ENCODE measurements at places on chromosomes 12 and 14.
A peak's percentile ranks its signal among the peaks of the same experiment; 100 is the strongest.

DNA sequence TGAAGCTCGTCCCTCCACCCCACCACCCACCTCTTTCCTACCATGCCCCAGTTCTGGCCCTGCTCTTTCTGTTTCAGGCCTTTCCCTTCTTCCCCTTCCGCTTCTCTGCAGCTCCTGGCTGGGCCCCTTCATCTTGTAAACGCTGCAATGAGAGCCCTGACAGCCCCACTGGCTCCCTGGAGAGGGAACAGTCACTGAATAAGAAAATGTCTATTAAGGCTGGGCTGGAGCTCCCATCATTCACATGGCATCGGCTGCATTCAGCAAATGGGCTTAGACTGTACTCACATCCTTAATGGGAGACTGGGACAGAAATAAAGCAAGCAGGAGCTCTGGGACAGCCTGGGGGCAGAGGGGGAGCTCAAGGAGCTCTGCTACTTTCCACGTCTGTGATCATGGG lies 45.2 kb upstream of the TUNAR start:
- no peak for DNase-seq

DNA sequence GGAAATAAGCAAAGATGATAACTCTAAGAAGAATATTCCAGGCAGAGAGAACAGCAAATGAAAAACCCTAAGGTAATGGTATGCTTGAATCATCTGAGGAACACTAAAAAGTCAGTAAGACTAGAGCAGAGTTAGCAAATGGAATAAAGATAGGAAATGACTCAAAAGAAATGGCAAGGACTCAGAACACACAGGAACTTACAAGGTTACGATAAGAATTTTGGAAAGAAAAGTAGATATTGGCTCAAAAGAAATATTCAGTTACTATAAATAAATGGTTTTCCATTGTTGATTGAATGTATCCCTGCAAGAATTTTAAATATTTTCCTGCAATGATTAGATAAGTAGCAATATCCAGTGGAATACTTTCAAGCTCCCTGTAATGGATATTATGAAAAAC lies 705.8 kb downstream of the C12orf50 start:
- DNase-seq, result no peak

DNA sequence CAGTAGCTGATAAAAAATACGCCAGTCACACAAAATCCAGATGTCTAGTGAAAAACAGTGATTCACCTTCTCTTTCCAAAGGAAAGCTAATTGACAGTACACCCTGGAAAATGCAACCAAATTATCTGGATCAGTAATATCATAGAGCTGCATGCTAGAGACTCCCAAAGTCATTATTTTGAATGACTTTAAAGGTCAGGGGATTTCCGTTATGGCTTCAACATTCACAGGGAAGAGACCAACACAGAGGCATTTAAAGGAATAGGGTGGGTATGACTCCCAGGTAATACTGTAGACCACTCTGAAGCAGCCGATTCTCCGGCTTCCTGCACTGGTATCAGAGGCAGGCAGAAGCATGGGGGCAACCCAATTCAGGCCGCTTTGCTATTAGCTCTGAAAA lies 190.4 kb downstream of the STXBP6 start:
- no peak for DNase-seq

DNA sequence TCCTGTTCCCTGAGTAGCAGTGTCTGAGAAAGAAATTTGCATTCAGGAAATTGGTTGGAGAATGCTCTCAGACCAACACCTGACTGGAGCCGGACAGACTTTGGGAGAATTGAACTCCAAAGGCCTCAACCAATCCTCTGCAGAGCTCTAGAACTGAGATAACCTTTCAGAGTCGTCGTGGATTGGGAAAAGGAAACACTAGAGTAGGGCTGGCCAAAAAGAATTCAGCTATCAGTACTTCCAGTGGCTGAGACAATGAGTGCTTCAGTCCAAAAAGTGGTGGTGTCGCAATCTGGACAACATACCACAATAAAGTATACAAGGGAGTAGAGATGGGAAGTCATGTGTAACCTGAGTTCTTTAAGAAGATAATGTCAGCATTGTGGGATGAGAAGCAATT lies 377.1 kb downstream of the SLC16A7 start:
- DNase-seq, result no peak

GRCh38 chr12:89844539-89844938 lies 135.9 kb upstream of the ATP2B1 start:
- DNase-seq, result no peak

DNA sequence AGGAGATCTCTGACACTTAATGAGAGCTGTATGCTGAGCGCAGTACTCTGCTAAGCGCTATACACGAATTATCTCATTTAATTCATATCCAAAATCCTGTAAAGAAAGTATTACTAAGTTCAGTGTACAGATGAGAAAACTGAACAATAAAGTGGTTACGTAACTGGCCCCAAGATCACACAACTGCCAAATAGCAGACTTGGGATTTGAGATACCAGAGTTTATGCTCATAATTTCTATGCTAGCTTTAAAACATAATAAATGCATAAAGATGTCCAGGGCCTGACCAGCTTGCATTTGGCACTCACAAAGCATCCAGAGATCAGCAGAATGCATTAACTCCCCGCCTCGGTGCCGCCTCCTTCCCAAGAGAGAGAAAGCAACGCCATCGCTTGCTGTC lies 83.2 kb upstream of the PWP1 start:
- DNase-seq, result no peak

DNA sequence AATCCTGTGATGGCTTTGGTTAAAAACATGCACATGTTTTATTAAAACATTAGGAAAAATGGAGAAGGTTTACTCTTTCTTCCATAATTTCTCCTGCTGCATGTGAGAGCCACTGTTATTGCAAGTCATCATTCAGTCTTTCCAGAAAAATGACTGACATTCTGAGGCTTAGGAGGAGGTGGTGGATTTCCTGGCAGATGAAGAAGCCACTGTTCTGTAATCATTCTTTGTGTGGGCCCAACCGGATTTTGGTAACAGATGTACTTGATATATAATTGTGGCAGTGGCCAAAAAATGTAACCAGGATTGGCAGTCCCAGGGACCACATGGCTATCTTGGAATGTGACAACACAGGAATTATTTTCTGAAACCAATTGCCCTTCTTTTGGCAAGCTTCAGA lies 120.2 kb downstream of the DAAM1 start:
- DNase-seq, result no peak

- DNase-seq, result no peak
Observed at GRCh38 chr12:7884689-7885088, 12.0 kb upstream of the SLC2A14 start.

GRCh38 chr14:55819610-55820304 lies 239.8 kb downstream of the KTN1 start:
- no peak for DNase-seq

- no peak for DNase-seq
Observed at GRCh38 chr12:52081263-52081733, 1.8 kb downstream of the SMIM41 start.

DNA sequence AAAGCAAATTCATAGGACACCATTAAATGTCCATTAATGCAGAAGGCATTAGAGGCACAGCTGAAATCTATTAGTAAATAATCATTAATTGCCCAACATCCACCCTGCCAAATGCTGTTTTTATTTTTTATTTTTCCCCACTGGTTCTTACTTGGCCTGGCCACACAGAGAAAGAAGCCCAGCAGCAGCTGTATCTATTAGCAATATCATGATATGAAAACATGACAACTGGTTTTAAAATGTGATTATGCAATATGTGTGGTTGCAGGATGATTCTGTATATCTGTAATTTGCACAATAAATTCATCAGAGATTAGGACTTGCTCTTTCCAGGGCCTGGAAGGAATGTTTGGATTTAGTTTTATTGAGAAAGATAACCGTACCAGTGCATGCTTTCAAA lies 44.9 kb downstream of the SIX6 start:
- no peak for DNase-seq

DNA sequence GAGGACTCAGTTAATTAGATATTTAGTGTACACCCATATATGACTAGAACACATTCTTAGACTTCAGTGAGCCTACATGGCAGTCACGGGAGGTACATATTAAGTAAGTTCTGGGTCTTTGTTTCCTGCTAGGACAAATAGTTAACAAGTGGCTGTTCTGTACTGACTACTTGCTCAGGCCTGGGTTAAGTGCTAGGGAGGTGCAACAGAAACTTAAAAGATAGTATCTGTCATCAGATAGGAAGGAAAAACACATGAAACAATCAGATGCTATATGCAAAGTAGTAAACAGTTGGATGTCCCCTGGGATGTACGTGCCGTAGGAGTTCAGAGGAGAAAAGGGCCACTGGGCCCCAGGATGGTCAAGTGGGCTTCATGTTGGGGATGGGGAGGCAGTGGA lies 59.5 kb downstream of the SLC4A8 start:
- DNase-seq, result no peak

DNA sequence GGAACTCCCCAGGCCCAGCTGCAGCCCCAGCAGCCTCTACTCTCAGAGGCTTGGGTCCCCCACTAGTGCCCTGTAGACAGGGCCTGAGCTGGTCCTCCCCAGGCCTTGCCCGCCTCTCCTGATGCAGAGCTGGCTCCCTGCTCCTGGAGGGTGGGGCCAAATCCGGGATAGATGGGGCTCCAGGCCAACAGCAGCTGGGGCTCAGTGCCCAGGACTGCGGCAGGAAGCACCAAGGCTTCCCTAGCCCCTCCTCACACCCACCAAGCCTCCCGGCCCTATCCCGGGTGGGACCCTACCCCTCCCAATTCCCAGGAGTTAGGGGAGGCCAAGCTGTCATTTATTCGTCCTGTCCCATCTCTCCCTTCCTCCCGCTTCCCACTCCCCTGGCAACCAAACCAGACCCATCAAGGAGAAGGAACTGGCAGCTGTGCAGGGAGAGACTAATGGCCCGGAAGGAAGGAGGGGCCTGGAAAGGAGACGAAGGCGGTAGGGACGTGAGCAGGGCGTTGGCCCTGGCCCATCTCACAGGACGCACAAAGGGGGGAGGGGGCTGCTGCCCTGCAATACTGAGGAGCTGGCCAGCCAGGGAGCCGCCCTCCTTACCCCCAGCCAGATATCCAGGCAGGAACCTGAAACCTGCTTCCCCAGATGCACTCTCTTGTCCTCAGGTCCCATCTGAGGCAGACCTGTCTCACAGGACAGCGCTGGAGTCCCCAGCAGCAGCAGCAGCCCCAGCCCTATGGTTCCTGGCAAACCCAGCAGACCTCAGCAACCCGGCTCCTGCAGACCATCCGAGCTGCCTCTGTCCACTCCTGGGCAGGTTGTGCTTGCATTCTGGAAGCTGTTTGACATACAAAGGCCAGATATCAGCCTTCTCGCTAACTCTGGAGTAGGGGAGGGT lies 1.6 kb upstream of the PRPH start:
- DNase-seq, result peak; percentile 57

DNA sequence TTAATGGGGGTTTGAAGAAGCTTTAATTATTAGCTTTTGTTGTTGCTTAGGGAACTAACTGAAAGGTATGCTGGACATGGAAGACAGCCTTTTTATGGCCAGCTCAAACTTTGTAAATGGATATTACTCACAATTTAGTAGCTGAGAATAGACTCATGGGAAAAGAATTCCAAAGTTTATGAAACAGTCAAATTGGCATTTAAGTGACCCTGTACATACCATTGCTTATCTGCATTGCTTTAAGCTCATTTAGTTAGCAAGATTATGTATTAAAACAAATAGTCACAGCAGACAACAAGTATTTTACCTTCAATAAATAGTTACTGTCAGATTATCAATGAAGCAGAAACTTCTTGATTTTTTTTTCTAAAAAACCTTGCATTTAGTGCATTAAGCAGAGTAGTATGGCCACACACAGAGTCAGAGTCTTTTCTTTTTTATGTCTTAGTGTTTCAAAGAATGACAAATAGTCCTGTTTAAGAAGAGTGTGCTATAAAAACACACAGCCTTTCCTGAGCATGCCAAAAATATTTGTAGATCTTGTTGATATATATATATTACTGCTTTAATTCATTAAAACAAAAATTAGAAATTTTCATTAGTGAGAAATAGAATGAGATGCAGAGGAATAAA lies 102.2 kb downstream of the TTC6 start:
- DNase-seq, result no peak

- DNase-seq, result no peak
Observed at GRCh38 chr14:22566845-22567244, 22.2 kb downstream of the DAD1 start.

GRCh38 chr12:57240926-57241401 lies 10.0 kb downstream of the STAC3 start:
- no peak for DNase-seq

DNA sequence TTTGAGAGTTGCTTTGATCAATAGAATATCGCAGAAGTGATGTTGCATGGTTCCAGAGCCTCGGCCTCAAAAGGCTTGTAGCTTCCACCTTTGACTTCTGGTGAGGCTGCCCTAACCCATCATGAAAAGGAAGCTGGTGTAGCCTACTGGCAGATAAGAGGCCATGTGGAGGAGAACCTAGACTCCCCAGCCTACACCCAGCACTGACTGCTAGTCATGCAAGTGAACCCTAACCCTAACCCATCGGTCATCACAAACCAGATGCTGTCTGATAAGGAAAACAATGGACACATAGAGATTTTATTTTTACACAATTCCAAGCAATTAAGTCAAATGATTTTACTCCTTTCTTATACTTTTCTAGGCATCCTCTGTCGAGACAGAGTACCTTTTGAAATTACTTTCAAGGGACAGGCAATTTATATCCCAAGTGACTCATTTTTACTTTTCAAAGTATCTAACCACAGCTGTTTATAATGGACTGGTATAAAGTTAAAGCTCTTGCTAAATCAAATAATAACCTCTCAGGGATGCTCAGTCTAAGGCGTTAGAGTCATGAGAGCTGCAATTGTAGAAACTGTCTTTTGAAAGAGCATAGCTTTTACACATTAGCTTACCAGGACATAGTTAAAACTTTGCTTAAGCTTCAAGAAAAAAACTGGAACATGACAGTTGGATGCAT lies 17.6 kb downstream of the PTPRB start:
- no peak for DNase-seq

DNA sequence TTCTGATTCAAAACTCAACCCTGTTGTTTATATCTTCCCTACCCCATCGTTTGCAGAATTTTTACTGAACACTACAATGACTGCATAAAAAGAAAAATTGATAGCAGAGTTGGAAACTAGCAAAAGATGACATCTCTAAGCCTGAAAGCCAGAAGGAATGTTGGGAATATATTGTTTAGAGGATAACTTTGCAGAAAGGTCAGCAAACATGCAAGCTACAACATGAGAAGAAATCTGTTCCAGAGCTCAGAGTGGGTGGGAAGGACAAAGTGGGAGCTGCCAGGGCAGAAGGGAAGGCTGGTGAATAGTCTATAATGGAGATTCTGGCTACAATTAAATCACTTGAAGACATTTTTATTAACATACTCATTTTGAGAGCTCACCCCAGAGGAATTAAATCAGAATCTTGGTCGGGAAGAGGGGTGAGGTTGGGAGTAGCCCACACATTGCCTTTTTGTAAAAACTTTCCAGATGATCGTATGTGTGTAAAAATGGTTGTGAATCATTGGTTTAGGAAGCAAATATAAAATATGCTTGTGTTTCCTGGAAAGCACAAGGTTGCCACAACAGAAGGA lies 574.8 kb downstream of the FLRT2 start:
- no peak for DNase-seq

DNA sequence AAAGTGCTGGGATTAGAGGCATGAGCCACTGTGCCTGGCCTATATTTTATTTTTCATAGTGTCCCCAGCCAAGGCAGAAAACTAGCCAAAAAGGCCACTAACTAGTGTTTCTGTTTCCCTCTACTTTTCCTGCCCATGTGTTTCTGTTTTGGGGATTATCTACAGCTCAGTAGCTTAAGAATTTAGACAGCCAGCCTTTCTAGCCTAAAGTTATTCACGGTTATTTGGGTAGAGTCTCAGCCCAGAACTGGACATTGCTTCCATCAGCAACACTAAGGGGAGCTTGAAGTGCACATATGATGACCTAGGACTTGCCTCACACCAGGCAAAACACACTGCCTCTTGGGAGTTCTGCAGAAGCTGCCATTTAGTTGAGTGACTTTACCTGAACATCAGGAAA lies 17.9 kb downstream of the PROX2 start:
- DNase-seq, result no peak

GRCh38 chr14:93857500-93858283 lies 69.4 kb upstream of the PRIMA1 start:
- no peak for DNase-seq

Measured in left ventricle myocardium inferior (tissue), 1 donor.